ENCODE measurements at places on chromosomes 16 and 17.
A peak's percentile ranks its signal among the peaks of the same experiment; 100 is the strongest.

DNA sequence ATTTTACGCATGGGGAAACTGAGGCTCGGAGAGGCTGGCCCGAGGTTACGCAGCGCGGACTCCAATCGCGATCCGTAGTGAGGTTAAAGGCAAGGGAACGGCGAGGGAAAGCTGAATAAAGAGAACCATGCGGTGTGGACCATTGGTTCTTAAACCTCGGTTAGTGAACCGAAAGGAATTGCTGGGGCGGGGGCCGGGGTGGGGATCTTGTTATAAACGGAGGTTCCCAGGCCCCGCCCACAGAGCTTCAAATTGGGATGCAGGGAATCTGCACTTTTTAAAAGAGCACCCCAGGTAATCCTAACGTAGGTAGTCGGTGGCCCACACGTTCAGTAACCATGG is 524 bp downstream of the IQCK start:
- DNase-seq: no peak

- DNase-seq: peak; percentile 98
Measured at GRCh38 chr16:3022208-3022683, 1.5 kb downstream of the HCFC1R1 start.

- DNase-seq: no peak
Measured at GRCh38 chr17:82902972-82903874, 63.4 kb upstream of the ZNF750 start.

- peak; percentile 85 for DNase-seq
Measured at GRCh38 chr16:89289428-89290395, 72.2 kb downstream of the ZNF778 start.

DNA sequence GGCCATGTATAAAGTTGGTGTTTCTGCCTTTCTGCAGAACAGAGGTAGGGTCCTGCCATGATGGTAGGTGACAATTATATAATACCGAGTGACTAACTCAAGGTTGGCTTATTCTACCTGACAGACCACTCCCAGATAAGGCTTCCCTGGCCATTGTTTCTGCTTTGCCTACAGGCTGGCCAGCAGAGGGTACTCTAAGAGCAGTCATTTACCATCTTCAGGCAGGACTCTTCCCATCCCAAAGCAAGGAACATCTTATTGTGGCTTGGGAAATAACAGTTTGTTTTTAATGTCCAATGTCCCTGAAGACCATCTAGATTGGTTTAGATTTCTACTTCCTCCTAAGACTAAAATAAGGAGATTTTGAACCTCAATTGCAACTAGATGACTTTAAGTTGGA is 74.1 kb downstream of the SNX11 start:
- peak; percentile 18 for DNase-seq

All from foreskin fibroblast (primary cell).